Temporal lobe (tissue), 4 donors: ENCODE measurements at places on chromosomes 6 and 20. TPM values are rescaled to one million over a fixed set of nuclear protein-coding genes. Genes with fewer than 3 reads are reported as not detected.

GNAS-AS1 gene
- total RNA-seq: 0.49 TPM

ADAM33 gene
- 2.0 TPM for total RNA-seq

SLC13A3 gene
- 7.9 TPM for total RNA-seq

SNAP25 gene
- 113 TPM for total RNA-seq

POU5F1 gene
- total RNA-seq: not detected

CST2 gene
- total RNA-seq: not detected

MOG gene
- 0.25 TPM for total RNA-seq

ACSS1 gene
- 3.9 TPM for total RNA-seq

OTOR gene
- under 0.01 TPM for total RNA-seq

NHLRC1 gene
- total RNA-seq: 1.2 TPM

SLC22A3 gene
- 3.0 TPM for total RNA-seq

C4B gene
- total RNA-seq: 14.5 TPM

C6orf163 gene
- total RNA-seq: 6.4 TPM

MYBL2 gene
- total RNA-seq: 0.98 TPM

HBS1L gene
- total RNA-seq: 70.1 TPM

CPNE5 gene
- total RNA-seq: 12.3 TPM

TMEM244 gene
- total RNA-seq: 1.2 TPM

TEAD3 gene
- 0.74 TPM for total RNA-seq

KCNG1 gene
- total RNA-seq: 18.2 TPM

CD93 gene
- total RNA-seq: 11.3 TPM

TPMT gene
- 4.2 TPM for total RNA-seq

WFDC2 gene
- 3.7 TPM for total RNA-seq

NMBR gene
- total RNA-seq: 4.7 TPM

SYNGAP1 gene
- 36.4 TPM for total RNA-seq

PRND gene
- 0.25 TPM for total RNA-seq

COL21A1 gene
- total RNA-seq: 2.7 TPM

THBD gene
- 1.7 TPM for total RNA-seq

TBX18 gene
- total RNA-seq: 5.4 TPM

CTSZ gene
- 10.6 TPM for total RNA-seq

NCOA5 gene
- 21.6 TPM for total RNA-seq

BTN1A1 gene
- total RNA-seq: not detected

COL12A1 gene
- total RNA-seq: 28.3 TPM

MACROD2 gene
- 41.8 TPM for total RNA-seq

CAGE1 gene
- not detected for total RNA-seq

GPR6 gene
- total RNA-seq: 0.74 TPM
